RKO (cell line): ENCODE measurements at places on chromosomes 1 and 21.

- no peak for DNase-seq
These were observed 2.7 kb upstream of the MMEL1 start for GRCh38 chr1:2635361-2636010.

GRCh38 chr1:182368358-182368757, 23.2 kb downstream of the GLUL start:
- DNase-seq, result no peak

GRCh38 chr21:39149882-39150281, 33.4 kb downstream of the PSMG1 start:
- DNase-seq, result peak; percentile 68

GRCh38 chr1:172411791-172412338, 8.6 kb upstream of the C1orf105 start:
- no peak for DNase-seq

GRCh38 chr1:112449630-112449983, 53.6 kb downstream of the CTTNBP2NL start:
- DNase-seq, result no peak

DNA sequence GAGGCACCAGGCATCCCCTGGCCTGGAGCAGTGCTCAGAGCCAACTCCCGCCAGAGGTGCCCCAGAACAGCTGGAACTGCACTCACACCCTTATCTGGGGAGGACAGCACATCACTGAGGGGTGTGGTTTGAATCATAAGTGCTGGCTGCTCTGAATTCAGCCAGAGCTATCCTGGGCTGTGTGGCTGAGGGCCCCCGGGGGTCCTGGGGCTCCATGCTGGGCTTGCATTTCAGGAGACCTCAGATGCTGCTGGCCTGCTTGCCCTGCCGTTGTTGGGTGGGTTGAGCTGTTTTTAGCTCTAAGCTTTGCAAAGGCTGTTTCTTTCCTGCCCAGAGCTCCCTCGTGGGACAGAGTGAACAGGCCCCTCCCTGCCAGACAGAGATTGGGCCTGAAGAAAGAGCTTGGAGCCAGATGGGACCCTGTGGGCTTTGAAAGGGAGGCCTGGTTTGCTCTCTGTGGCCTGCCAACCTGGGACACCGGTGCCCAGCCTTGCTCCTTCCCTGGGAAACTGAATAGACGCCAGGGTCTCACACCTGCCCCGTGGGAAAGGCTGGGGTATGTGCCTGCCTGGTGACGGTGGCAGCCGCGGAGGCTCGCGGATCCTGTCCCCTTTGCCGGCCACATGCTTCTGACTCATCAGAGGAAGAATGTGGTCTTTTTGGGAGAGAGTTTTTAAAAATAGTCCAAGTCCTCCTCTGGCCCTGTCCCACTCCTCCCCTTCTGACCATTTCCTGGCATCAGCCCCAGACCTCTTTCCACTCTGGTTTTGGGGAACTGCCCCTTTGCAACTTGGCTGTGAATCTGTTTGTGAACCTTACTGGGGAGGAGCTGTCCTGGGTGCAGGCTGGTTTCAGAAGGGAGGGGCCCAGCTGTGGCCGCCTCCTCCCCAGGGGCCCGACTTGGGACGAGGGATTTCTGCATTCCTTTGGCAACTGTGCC, 30.0 kb downstream of the ARHGEF10L start:
- DNase-seq, result no peak
